Left lobe of liver (tissue), 2 donors: ENCODE measurements at places on chromosomes 7 and 10.
A peak's percentile ranks its signal among the peaks of the same experiment; 100 is the strongest.

GRCh38 chr7:51313738-51314425, 2.7 kb downstream of the COBL start:
- DNase-seq: no peak

DNA sequence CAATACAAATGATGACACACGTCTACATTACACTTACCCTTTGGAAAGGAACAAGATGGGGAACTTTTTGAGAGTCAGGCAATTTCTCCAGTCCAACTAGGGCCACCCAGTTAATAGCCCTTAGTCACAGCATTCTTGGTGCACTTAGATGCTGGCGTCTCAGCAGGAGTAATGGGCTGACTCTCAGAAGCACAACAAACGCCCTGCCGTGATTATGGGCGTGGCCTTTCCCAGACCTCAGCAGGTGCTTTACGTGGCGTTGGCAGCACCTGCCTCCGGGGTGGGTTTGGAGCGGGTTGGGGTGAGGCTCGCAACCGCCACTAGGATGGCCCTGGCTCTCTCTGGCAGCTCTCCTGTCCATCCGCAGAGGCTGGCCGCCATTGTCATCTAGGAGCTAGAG, 147.6 kb upstream of the SHH start:
- DNase-seq: no peak

GRCh38 chr7:36048902-36049240, 104.2 kb upstream of the EEPD1 start:
- DNase-seq: no peak

DNA sequence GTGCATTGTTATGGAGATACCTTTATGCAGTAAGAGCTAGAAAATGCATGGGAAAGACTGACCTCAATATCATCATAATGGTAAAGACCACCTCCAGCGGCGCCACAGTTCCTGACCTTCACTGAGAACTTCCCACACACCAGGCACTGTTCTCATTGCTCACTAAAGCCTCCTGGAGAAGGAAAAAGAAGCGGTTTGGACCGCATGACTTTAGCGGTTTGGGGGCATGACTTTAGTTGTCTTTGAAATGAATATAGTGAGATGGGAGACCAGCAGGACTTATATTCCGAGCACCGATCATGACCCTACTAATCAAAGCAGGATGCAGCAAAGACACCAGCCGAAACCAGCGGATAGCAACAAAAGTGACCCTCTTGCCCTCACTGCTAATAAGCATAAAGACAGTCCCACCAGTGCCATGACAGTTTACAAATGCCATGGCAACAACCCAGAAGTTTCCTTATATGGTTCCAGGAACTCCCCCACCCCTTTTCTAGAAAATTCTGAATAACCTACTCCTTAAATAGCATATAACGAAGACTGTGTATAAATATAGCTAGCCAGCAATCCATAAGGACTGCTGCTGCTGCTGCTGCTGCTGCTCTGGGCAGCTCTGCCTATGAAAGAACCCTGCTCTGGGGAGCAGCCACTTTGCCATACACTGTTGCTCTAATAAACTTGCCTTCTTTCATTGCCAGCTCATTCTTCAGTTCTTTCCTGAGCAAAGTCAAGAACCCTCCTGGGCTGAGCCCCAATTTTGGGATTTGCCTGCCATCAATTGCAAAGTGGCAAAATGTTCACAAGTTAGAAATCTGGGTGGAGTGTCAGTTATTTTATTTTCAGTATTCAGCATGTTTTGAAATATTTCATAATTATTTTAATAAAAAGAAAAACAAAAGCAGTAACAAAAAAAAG, 694.1 kb downstream of the SUGCT start:
- no peak for DNase-seq

DNA sequence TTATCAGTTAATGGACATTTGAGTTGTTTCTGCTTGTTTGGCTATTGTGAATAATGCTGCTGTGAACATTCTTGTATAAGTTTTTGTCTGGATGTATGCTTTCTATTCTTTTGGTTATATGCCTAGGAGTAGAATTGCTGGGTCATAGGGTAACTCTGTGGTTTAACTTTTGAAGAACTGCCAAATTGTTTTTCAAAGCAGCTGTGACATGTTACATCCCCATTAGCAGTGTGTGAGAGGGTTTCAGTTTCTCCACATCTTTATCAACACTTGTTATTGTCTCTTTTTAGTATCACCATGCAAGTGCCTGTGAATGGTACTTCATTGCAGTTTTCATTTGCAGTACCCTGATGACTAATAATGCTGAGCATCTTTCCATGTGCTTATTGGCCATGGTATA, 2.1 kb upstream of the NDUFB8 start:
- DNase-seq: no peak

- DNase-seq: no peak
Measured at GRCh38 chr7:70480927-70481569, 650.9 kb upstream of the GALNT17 start.

GRCh38 chr7:105690325-105690945, 109.1 kb upstream of the EFCAB10 start:
- DNase-seq: no peak

DNA sequence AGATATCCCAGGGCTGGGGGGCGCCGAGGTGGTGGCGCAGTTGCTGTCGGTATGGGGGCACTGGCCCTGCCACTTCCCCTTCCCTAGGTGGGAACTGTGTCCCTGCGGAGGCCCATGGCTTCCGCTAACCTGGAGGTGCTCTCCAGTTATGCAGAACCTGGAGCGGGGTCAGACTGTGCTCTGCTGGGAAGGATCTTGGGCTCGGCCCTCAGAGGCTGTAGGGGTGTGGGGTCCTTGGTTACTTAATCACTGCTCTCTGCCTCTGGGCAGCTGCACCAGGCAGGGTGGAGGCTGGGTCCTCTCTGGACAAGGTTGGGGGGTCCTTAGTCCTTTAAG, 2.4 kb downstream of the BRI3 start:
- DNase-seq: no peak

DNA sequence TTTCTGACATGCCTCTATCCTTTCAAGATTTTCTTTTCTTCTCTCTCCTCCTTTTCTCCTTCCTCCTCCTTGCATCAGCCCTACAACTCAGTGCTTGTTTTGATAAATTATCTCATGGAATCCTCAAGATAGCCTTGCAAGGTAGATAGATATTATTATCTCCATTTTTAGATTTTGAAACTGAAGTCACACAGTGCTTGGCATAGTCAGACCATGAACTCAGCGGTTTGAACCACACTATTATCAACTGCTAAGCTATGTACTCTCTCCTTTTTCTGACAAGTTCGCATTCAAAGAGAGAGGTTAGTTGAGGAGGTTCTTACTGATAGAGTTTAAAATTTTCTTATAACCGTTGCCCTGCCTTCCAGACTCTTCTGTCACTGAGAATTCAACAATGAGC, 79.1 kb downstream of the SUGCT start:
- DNase-seq: no peak

DNA sequence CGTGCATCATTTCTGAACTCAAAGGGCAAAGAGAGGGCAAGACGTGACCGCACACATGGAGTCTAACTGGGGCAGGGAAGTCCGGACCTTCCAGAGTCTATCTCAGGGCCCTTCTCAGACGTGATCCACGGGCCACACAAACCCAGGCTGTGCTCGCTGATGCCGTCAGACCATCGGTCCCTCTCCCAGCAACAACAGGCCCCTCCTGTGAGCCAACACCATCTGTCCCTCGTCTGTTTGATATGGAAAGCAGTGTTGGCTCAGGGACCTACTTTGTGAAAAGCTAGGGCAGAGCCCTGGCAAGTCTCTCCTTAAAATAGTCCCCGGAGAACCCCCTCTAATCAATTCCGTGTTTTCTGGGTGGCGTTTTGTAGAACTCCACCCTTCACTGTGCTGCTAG, 208.8 kb downstream of the TCERG1L start:
- no peak for DNase-seq

DNA sequence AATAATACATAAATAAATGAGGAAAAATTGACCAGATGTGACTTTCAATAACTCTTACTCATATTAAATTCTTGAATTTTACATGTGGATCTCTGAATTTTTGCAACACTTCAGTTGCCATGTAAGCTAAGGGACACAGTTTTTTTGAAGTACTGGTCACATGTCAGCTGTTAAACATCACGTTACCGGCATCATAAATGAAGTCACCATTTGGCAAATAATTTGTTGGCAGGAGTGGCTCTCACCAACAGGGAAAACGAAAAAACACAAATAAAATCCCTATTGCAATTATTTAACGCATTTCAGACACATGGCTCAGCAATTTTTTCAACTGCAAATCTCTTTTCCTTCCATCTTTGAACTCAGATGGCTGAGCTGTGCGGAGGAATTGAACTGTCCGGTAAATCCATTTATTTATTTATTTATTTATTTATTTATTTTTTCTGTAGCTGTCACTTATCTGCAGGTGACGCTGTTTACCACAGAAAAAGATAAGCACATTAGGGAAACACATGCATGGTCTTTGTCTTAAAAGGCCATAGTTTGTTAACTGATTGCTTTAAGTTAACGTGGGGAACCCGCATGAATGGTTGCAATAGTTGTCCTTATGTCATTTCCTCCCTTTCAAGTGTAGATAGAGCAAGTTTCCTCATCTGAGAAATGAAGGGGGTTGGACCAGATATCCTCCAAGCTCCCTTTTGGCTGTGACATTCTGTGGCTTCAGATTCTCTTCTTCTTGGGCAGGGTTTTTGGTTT, 64.7 kb upstream of the JAZF1 start:
- no peak for DNase-seq

DNA sequence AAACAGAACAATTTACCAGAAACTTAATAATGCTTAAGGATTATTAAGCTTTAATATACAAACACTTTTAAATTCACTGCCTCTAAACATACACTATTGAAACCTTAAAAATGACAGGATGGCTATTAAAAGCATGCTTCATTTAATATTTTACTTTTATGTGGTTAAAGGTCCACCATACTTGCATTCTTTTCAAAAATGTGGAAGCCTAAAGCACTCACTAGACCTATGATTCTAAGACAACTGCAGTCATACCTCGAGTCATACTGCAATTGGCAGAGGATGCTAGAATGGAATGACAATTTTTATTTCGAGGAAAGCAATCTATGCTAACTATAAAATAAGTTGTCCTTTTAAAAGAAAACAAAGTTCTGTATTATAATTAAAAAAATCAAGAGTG, 85.3 kb downstream of the PIP4K2A start:
- no peak for DNase-seq

- DNase-seq: no peak
Measured at GRCh38 chr7:149241696-149242095, 2.2 kb downstream of the ZNF212 start.

DNA sequence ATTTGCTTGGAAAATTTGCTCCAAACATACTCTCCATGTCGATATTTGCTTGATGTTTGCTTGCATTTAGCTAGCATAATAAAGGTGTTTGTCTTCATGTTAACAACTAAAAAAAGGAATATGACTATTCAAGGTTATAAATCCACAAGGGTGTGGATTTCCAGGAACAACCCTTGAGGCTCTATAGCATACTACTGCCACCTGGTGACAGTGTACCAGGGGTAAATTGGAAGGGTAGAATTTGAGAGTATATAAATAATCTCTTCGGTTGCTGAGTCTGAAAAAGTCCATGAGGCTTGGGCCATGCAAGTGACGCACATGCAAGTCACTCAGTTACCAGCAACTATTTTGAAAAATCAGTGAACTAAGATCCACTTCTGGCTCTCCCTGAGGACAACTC, 68.4 kb downstream of the SLIT1 start:
- no peak for DNase-seq

DNA sequence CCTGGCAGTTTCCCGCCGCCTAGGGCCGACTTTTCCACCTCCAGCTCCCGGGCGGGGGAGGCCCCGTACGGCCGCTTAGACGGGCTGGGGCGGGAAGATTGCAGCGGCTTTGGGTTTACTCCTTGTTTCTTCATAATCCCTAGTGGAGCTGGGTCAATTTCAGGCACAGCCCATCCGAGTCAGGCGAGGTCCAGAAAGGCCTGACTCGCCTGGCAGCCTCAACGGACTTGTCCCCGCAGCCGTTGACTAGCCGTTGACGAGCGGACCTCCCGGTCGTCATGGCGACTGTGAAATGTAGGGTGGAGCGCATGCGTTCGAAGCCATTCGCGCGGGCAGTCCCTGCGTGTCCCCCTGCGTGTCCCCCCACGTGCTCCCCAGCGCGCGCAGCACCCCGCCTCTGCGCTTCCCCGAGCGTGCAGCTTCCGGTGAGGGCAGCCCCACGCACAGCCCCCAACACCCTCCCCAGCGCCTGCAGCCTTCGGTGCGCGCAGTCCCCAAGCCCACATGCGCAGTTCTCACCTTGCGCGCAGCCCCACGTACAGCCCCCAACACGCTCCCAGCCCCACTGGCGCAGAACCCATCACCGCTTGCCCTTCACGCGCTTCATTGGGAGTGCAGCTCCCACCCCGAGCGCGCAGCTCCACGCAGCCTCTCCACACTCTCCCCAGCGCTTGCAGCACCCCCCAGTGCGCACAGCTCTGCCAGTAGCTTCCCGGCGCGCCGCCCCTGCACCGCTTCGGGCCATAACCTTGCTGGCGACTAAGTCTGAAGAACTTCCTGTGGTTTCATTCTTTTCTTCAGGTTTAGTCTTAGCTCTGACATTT, 67.8 kb downstream of the TBX20 start:
- peak; percentile 42 for DNase-seq

GRCh38 chr10:69628891-69629290, 1.2 kb upstream of the FAM241B start:
- DNase-seq: no peak

DNA sequence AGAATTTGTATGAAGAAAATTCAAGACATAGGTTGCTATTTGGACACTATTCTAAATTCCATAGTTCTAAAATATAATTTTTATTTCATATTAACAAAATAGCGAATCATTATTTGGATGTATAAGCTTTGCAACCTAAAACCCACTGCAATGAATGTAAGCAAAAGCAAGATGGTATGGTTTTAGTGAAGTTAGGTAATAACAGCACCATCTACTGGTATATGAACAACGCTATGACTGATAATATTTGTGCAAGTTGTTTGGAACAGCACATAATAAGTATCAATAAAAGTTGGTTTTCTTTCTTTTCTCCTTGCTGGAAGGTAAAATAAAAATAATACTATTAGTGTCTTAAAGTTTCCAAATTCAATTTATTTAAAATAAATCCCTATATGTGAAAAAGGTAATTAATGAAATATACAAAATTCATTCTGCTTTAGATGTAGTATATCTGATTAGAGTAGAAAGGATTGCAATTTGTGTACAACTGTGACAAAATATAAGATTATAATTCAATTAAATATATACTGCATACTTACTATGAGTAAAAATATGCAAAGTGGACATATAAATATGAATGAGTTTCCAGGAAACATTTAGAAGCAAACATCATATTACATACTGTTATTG, 79.0 kb upstream of the LSM8 start:
- DNase-seq: no peak
